ENCODE measurements at places on chromosomes 12 and 14.
A peak's percentile ranks its signal among the peaks of the same experiment; 100 is the strongest.

DNA sequence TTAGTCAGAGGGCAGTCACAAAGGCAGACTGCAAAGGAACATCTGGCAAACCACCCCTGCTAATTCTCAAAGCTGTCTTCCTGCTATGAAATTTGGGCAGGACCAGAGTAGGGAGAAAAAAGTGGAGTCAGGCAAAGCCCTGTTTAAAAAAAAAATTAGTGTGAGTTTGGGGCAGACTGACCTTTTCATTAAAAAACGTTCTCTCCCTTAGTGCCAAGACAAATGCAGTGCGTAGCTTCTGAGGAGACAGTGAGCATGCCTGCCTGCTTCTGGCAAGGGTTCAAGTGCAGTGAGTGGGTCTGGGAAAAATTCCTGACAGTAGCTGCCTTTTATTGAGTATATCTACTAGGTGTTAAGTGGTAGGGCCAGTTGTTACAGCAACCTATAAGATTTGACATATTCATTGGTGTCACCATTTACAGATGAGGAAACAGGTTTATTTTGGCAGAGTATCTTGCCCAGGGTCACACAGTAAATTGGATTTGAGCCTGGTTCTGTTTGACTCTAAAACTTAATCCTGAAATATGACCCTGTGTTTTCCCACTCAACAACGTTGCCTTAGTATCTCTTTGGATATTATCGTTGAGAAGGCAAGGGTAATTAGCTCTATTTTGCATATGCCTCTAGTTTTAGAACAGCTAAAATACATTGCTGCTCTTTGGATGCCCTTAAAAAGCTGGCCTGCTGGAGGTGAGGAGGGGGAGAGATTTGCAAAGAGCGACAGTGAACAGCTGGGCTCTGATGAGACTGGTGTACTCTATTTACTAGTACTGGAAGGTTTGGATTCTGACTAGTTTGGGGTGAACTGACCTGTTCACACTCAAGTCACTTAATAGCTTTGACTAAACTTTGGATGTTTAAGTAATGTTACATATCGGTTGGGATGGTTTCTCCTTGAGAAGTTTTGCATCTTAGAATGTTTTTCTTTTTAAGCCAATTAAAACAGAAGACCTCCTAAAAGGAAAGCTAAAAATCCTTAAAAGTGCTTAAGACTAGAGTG, 72.8 kb downstream of the PAPOLA start:
- DNase-seq = peak; percentile 80

- DNase-seq = no peak
Measured at GRCh38 chr14:52329678-52330369, 15.7 kb downstream of the PTGER2 start.

- no peak for DNase-seq
Measured at GRCh38 chr12:1857821-1858220, 37.5 kb downstream of the LRTM2 start.

DNA sequence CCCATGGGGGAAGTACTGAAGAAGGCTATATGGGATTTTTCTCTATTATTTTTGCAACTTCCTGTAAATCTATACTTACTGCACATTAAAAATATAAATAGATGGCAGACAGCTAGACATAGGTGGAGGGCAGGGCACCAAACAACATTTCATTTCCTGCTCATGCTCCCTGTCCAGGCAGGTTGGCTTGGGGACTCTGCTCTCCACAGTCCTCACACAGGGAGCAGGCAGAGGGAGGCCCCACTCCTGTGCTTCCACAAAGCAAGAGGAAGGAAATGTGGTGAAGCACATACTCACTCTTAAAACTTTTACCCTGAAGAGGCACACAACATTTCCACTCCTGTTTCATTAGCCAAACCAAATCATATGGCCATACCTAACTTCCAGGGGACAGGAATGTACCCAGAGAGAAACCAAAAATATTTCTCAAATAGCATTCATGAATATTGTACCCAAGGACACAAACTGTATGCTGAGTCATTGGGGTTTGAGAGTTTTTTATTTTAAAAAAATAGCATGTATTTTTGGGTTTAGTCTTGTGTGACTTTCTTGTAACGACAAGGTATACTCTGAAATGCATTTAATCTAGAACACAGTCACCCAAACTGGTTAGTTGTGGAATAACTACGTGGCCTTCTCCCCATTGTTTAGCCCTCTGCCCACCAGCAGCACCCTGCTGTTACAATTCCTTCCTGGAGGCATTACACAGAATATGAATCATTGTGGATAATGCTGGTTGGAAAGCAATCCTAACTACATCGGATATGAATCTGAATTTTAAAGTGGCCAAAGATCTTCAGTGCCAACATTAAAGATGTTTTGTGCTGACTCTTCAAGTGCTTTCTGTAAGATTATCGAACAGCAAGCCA, 40.9 kb downstream of the RTN1 start:
- peak; percentile 0 for DNase-seq

GRCh38 chr12:84996759-84997158, 39.3 kb downstream of the TSPAN19 start:
- no peak for DNase-seq
